ENCODE measurements at places on chromosomes 5 and 9. TPM values are rescaled to one million over a fixed set of nuclear protein-coding genes. Genes with fewer than 3 reads are reported as not detected.

DNA sequence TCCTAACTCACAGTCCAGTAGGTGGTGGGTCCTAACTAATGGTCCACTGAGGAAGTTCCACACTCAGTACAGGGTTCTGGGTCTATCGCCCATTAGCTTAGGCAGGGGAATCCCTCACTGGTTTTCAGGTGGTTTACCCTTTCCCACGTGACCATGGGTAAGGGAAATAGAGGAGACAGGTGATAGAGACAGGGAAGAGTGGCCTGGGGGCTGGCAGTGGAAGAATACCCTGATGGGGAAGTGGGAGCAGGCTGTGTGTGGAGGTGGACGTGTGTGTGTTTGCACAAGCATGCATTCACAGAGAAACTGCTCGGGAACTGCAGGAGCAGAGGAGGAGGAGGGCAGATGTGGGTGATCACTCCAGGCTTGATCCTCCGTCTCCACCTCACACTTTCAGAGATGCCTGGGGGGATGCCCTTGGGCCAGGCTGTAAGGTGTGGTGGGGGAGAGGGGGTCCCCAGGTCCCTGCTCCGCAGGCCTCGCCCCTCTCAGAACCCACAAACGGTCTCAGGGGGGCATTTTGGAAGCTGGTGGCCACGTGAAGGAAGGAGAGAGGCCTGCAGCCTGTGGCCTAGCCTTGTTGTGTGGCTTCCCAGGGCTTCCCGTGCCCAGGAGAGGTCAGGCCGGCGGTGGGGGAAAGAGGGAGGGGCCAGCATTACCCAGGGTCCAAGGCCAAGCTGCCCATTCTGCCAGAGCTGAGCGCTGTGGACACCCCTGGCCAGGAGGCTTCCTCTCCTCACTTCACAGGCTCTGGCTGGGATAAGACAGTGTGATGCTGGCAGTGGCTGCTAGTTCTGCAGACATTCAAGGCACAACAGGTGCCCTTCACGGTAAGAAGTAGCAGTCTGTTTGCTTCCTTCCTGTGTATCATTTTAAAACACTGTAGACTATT, 80.0 kb downstream of the OTULIN start:
- H3K27ac ChIP-seq: no peak overlapping the region
- no peak overlapping the region for H3K4me3 ChIP-seq
- H3K36me3 ChIP-seq: peaks cover 21% of the 10 kb centered on the region

Gene C5
- total RNA-seq: 1.9 TPM

DNA sequence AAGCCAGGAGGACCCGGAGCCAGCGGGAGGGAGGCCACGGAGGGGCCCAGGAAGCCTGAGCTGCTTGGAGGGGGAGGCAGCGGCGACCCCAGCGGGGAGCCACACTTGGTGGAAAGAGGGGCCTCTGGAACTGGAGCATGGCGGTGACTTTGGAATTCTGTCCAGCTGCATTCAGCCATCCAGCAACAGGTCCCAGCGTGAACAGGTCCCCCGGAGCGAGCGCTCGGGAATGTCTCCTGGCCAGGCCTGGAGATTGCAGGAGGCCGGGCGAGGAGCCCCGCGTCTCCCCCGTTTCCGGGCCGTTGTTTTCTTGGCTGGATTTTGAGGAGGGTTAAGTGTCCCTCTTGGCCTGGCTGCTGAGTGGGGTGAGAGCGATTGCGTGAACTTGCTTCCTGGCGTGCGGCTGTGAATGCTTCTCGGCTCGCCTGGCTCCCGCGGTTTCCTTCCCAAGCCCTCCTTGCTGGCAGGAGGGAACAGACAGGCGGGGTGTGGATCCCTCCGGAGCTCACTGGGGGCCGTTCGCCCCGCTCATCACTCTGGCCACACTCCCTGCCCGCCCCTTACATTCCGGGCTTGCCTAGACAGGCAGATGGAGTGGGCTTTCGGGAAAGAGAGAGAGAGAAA, 125.3 kb upstream of the IRX4 start:
- no peaks in the 10 kb centered on the region for H3K4me1 ChIP-seq
- no peak overlapping the region for H3K27ac ChIP-seq
- no peak for DNase-seq
- no peaks in the 10 kb centered on the region for H3K36me3 ChIP-seq
- no peak overlapping the region for H3K4me3 ChIP-seq

Gene PLGRKT
- total RNA-seq: 20.0 TPM

DNA sequence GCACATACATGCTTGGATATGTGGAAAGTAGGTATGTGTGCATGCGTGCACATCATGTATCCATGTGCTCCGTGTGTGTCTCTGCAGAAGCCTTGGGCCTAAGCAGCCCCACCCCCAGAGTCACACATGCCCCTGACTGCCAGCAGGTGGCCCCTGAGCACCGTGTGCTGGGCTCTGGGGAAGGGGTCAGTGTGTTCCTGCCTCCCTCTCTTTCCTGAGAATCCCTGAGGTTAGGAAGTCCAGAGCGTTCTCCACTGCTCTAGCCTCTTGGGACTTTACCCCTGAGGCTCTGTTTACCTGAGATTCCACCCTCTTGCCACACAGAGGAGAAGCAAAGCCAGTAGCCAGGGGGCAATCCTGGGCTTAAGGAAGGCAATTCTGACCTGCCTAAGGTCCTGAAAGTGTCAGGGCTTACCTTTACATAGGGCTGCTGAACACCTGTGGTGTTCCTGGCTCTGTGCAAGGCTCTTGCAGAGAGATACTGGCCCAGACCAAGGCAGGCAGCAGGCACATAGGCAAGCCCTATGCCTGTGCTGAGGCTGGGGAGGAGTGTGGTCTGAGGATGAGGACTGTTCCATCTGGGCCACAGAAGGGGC, 207.3 kb downstream of the TMEM38B start:
- no peak for DNase-seq
- no peak overlapping the region for H3K27ac ChIP-seq
- no peaks in the 10 kb centered on the region for H3K4me1 ChIP-seq
- H3K36me3 ChIP-seq: no peaks in the 10 kb centered on the region

- DNase-seq: no peak
- H3K36me3 ChIP-seq: peaks cover 7% of the 10 kb centered on the region
- H3K4me1 ChIP-seq: no peaks in the 10 kb centered on the region
- no peak overlapping the region for H3K4me3 ChIP-seq
- H3K27ac ChIP-seq: no peak overlapping the region
- H3K27me3 ChIP-seq: no peaks in the 10 kb centered on the region
These were observed 173.6 kb downstream of the GAPVD1 start for GRCh38 chr9:125434986-125435775.

Gene PCDHGA10
- 0.25 TPM for total RNA-seq

- H3K4me1 ChIP-seq: no peaks in the 10 kb centered on the region
- H3K4me3 ChIP-seq: no peak overlapping the region
- H3K36me3 ChIP-seq: no peaks in the 10 kb centered on the region
- H3K27me3 ChIP-seq: no peaks in the 10 kb centered on the region
- no peak overlapping the region for H3K27ac ChIP-seq
- no peak for DNase-seq
These were observed 69.9 kb upstream of the SELENOP start for GRCh38 chr5:42881416-42882117.

GRCh38 chr5:109161914-109162683, 247.7 kb downstream of the PJA2 start:
- H3K4me3 ChIP-seq: no peak overlapping the region
- no peak overlapping the region for H3K27ac ChIP-seq
- H3K36me3 ChIP-seq: no peaks in the 10 kb centered on the region
- no peak for DNase-seq
- no peaks in the 10 kb centered on the region for H3K4me1 ChIP-seq

- H3K27ac ChIP-seq: no peak overlapping the region
- no peak overlapping the region for H3K4me3 ChIP-seq
- H3K36me3 ChIP-seq: no peaks in the 10 kb centered on the region
- DNase-seq: no peak
- H3K27me3 ChIP-seq: no peaks in the 10 kb centered on the region
- H3K4me1 ChIP-seq: no peaks in the 10 kb centered on the region
These were observed 25.5 kb downstream of the MAST4 start for GRCh38 chr5:66621736-66622135.

Gene KIF27
- total RNA-seq: 5.2 TPM

DNA sequence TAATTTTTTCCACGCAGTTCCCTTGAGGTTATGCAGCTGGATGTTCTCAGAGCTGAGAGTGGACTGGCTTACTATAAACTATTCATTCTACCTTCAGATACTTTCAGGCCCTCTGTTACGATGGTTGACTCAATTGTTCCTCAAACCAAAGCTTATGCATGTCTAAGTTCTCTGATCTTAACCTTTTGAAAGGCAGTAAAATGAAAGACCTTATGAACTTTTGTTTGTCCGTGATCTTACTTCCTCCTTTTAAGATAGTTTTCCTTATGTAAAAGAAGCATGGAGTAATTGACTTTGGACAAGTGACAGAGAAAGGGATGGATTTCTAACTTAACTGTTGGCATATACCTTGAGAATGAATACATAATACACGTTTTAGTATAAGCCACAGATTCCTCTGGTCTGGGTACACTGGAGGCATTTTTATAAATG, 575.7 kb downstream of the PDE4D start:
- H3K27ac ChIP-seq: no peak overlapping the region
- H3K36me3 ChIP-seq: no peaks in the 10 kb centered on the region
- DNase-seq: no peak
- H3K27me3 ChIP-seq: no peaks in the 10 kb centered on the region
- no peak overlapping the region for H3K4me3 ChIP-seq
- H3K4me1 ChIP-seq: no peaks in the 10 kb centered on the region
